ENCODE measurements at places on chromosomes 1 and 21.

DNA sequence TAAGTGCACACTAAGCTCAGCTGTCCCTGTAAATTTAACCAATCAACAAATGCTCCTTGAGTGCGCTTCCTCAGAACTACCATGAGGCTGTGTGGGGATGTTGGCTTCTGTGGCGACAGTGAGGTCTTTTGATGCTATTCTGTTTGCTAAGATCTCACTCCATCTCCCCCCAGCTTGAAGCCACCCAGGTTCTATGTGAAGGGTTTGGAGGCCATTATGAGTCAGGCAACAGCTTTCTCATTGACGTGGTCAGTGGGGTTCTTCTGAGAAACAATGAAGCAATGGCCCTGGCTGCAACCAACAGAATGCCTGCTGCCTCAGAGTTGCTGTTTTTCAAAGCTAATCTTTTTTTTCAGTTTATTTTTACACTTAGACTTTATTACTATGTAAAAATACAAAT, 205.5 kb downstream of the PTBP2 start:
- DNase-seq: peak; percentile 5

GRCh38 chr1:36825226-36825625, 209.1 kb downstream of the GRIK3 start:
- DNase-seq: no peak

GRCh38 chr21:41701749-41702148, 65.1 kb downstream of the RIPK4 start:
- no peak for DNase-seq

DNA sequence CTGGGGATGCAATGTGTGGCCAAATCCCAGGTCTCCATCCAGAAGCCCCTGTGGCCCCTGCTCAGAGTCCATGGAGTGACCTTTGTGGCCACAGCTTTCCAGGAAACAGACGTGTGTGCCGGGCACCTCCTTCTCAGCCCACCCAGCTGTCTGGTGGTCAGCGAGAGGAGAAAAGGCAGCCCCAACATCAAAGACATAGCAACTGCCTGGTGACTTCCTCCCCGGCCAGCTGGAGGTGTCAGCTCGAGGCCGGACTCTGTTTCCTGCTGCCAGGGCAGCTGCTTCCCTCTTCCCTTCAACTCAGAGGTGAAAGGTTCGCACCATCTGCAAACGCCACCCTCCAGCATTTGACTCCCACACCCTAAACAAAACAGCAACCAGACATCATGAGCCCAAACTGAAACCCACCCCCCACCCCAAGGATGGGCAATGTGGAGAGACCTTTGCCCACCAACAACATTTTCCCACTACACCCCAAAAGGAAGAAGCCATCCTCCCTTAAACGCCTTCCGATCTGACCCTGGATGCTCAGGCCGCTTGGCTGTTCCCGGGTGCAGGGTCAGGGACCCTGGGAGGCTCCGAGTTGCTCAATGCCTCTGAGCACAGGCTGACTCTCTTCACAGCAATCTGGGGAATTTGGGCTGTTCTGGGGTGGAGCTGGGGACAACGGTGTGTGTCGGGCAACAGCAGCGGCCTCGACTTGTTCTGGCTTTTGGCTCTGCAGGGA, 162.3 kb downstream of the PSMG1 start:
- no peak for DNase-seq

- no peak for DNase-seq
Measured at GRCh38 chr1:231485029-231485784, 43.3 kb upstream of the TSNAX start.

GRCh38 chr1:173112129-173112528, 61.4 kb upstream of the TNFSF18 start:
- no peak for DNase-seq

DNA sequence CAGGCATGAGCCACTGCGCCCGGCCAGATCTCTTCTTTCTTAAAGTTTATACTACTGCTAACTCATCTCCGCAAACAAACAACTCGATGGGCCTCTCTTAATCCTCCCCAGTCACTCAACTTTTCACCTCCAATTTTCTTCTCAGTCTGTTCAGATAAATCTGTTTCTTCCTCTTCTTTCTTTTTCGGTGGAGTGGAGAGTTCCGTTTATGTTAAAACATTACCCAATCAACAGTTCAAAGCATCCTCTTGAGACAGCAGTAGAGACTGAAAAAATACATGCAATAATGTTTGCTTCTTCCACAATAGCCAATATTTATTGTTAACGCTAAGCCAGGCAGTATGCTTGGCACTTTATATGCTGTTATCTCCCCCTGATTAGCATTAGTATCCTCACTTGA, 1.4 kb upstream of the ANKRD13C start:
- no peak for DNase-seq

DNA sequence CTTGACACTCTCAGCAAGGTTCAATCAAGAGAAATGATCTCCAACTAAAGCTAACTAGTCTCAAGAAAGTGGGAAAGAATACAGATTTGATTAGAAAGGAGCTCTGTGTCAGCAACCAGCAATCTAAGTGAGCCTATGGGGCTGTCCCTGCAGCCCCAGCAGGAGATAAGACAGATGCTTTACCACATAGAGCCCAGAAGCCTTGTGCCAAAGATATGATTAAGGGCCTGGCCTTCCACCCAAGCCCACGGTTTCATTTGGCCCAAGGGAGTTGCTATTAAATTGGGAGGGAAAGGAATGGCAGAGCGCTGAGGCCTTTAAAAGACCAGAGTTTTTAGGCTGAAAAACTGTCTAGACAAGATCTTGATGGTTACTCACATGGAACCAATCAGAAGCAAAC, 74.8 kb downstream of the HLCS start:
- no peak for DNase-seq

DNA sequence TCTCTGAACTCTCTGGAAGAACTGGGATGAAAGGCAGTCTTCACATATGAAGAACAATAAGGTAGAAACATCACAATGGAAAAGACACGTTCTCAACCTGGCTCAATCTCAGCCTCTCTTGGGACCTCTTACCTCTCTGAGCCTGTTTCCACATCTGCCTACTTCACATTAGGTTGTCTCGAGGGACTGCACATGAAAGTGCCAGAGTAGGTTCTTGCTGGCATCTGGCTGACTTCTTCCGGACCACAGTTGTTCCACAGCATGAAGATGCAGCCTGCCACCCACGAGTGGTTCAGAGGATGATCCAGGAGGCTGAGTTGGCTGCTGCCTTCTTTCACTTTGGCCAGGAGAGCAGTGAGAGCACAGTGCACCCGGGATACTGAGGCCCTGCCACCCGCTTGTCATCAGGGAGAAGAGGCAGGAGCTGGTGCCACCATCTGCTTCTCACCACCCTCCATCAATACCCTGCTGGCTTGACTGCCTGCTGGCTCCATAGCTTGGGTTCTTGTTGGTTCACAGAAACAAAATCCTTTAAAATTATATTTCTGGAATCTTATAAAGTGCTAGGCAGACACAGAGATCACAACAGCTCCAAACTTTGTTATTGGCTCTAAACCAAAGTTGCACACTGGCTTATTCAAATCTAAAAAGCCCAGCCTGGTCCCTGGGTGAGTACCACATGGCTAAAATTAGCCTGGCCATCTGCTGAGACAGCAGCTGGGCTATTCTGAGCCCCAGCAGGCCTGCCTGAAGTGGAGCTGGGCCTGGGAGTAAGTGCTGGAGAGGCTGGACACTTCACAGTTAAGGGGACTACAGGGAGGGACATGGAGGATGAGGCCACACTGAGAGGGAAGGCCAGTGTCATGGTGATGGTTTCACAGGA, 46.9 kb upstream of the LIN9 start:
- DNase-seq: no peak

- peak; percentile 40 for DNase-seq
Measured at GRCh38 chr1:187336441-187337168, 507.9 kb downstream of the PLA2G4A start.

- no peak for DNase-seq
Measured at GRCh38 chr1:100127226-100127625, 5.5 kb downstream of the SASS6 start.

GRCh38 chr1:21257431-21258135, 32.7 kb downstream of the ECE1 start:
- no peak for DNase-seq
